ENCODE measurements at places on chromosomes 11 and 22. TPM values are rescaled to one million over a fixed set of nuclear protein-coding genes. Genes with fewer than 3 reads are reported as not detected.

Gene CTSW
- total RNA-seq, result 0.07 TPM

Gene SEPTIN5
- 10.3 TPM for total RNA-seq

Gene CARD10
- total RNA-seq, result 29.9 TPM

Gene NXPE1
- total RNA-seq, result not detected

Gene SLC22A25
- not detected for total RNA-seq
